Activated gamma-delta T cell treated with Interleukin-2 at 50 U/mL for 16 hours (primary cell): ENCODE measurements at places on chromosomes 16 and 17.
A peak's percentile ranks its signal among the peaks of the same experiment; 100 is the strongest.

GRCh38 chr16:77974883-77975282, 47.5 kb upstream of the CLEC3A start:
- no peak for DNase-seq

DNA sequence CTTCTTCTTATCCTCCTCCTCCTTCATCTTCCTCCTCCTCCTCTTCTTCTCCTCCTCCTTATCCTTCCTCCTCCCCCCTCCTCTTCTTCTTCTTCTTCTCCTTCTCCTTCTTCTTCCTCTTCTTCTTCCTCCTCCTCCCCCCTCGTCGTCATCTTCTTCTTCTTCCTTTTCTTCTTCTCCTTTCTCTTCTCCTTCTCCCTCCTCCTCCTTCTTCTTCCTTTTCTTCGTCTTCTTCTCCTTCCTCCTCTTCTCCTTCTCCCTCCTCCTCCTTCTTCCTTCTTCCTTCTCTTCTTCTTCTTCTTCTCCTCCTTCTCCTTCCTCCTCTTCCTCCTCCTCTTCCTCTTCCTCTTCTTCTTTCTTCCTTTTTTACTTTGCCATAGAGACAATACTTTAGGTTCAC, 5.1 kb upstream of the KRT23 start:
- DNase-seq = no peak

DNA sequence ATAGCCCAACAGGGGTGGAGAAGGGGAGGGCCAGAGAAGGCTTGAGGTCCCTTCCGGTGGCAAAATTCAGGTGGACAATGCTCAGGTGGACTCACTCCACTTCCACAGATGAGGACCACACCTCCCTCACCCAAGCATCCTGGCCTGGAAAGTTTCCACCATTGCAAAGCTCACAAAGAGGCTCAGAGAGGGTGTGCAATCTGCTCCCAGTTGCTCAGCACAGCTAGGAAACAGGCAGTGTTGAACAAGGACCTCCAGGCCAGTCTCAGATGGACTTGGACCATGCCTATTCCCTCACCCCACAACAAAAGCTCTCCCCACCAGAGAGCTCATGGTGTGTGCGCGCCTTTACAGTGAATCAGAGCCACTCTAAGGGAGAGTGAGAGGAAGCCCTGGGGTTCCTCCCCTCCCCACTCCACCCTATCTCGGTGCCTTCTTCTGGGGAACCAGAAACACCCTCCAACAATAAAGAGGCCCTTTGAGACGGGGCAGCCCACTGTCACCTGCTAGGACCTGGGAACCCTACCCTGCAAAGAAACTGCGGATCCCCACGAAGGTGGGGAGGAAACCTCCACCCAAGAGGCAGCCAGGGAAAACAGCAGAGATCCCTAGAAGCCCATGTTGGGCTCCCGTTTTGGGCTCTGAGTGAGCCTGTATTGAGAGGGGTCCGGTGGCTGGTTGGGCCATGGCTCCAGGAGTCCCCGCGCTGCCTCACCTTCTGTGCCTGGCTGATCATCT, 1.6 kb downstream of the FAM83G start:
- DNase-seq = no peak

- no peak for DNase-seq
Measured at GRCh38 chr17:441155-441950, 88.7 kb upstream of the RPH3AL start.

DNA sequence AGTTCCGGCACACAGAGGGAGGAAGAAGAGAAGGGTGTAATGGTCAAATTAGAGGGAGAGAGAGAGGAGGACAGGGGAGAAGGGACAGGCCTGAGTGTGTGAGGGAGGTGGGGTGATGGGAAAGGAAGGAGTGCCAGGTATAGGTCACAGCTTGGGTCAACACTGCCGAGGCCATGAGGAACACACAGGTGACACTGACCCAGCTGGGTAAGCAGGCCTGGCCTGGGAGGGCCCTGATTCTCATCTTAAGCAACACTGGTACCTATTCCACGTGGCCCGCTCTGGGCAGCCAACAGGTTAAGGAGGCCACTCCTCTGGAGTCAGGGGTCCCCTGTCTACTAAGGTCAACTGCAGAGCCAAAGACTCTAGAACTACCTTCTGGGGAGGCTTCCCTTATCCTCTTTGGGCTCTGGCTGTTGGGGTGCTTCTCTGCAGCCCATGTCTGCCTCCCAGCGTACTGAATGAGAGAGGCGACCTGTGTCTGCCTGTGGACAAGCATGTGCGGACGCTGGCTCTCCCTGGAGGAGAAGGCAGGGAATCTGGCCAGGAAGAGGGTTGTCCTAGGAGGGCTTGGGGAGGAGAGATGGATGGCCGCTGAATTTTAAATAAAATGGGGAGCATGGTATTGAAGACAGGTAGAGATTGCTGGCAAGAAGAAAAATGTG, 57.6 kb downstream of the RGS9 start:
- no peak for DNase-seq

DNA sequence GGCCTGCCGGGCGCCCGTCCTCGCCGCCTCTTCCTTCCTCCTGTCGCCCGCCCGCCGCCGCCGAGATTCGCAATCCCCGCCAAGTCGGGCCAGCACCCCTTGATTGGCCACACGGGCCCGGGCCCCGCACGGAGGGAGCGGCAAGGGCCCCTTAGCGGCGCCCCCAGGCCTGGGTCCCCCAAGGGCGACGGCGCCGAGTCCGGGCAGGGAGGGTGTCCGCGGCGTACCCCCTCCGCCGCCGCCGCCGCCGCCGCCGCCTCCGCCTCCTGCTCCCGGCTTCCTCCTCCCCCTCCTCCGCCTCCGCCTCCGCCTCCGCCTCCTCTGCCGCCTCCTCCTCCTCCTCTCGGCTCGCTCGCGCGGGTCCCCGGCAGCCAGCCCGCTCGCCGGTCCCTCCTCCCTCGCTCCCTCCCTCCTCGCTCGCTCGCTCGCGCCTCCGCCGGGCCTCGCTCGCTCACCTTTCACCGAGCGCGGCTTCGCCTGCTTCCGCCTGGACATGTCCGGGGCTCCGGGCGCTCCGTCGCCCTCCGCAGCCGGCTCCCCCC, 561 bp downstream of the ZNF423 start:
- DNase-seq = peak; percentile 58
